ENCODE measurements at places on chromosomes 12 and 14. TPM values are rescaled to one million over a fixed set of nuclear protein-coding genes. Genes with fewer than 3 reads are reported as not detected.
A peak's percentile ranks its signal among the peaks of the same experiment; 100 is the strongest.

DNA sequence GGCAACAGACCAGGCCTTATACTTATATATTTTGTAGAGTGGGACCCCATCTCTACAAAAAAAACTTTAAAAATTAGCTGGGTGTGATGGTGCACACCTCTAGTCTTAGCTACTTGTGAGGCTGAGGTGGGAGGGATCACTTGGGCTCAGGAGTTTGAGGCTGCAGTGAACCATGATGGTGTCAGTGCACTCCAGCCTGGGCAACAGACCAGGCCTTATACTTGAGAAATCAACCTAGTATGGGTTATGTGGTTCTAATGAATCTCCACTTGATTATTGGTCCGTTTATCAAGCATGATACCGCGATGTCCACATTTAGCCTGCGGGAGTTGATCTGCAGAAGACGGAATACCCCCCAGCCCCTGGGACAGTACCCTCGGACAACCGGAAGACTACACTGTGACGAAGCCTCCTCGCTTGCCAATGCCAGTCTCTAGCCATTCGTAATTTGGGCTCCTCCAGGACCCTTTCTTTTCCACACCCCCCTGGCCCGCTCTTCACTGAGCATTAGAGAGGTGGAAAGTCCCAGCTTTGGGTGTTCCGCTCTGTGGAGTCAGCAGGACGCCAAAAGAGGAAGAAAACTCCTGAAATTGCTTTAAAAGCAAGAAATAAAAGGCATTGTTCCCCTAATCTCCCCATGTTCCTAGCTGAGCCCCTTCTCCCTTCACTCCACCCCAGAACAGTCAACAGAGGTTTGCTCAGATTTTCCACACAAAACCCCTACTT lies 19.4 kb downstream of the LTBP2 start:
- H3K36me3 ChIP-seq, result no peaks in the 10 kb centered on the region
- peaks cover 19% of the 10 kb centered on the region for H3K27me3 ChIP-seq
- no peak overlapping the region for H3K27ac ChIP-seq
- H3K4me1 ChIP-seq, result no peaks in the 10 kb centered on the region
- no peak overlapping the region for H3K4me3 ChIP-seq

- H3K4me3 ChIP-seq, result no peak overlapping the region
- no peak for DNase-seq
- H3K36me3 ChIP-seq, result no peaks in the 10 kb centered on the region
- no peaks in the 10 kb centered on the region for H3K4me1 ChIP-seq
- no peaks in the 10 kb centered on the region for H3K27me3 ChIP-seq
These were observed 100.1 kb downstream of the HEATR5A start for GRCh38 chr14:31320216-31320615.

DNA sequence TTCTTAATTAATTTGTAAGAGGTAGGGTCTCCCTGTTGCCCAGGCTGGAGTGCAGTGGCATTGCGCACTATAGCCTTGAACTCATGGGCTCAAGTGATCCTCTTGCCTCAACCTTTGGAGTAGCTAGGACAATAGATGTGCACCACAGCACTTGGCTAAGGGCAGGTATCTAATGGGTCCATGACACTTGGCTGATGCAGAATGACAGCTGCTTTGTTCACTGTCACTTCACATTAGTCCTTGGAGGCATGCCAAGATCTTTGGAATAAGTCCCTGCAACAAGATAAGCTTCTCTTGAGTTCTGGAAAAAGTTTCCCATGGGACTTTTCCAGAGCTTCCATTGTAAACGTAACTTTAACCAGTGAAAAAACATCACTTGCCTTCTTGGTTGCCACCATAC lies 23.4 kb downstream of the COQ6 start:
- no peaks in the 10 kb centered on the region for H3K4me1 ChIP-seq
- H3K4me3 ChIP-seq, result no peak overlapping the region
- H3K27ac ChIP-seq, result no peak overlapping the region
- H3K27me3 ChIP-seq, result no peaks in the 10 kb centered on the region

DNA sequence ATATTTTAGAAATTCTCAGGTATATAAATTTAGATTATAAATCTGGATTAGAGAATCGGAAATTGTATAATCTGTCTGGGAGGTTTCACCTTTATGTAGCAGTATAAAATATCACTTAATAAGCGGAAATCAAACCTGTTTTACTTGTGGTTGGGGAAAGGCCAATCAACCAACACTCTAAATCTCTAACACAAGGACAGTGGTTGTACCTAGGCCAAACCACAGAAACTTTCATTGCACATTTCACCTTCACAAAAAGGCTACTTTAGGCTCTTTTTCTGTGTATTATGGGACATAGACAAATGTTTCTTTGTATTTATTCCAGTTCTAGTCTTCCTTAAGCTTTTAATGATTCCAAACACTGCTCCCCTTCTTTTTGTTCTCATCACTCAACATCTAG lies 19.8 kb downstream of the ERH start:
- H3K4me1 ChIP-seq, result peaks cover 4% of the 10 kb centered on the region
- H3K4me3 ChIP-seq, result no peak overlapping the region
- H3K36me3 ChIP-seq, result peaks cover 53% of the 10 kb centered on the region
- no peak for DNase-seq
- H3K27me3 ChIP-seq, result no peaks in the 10 kb centered on the region

DNA sequence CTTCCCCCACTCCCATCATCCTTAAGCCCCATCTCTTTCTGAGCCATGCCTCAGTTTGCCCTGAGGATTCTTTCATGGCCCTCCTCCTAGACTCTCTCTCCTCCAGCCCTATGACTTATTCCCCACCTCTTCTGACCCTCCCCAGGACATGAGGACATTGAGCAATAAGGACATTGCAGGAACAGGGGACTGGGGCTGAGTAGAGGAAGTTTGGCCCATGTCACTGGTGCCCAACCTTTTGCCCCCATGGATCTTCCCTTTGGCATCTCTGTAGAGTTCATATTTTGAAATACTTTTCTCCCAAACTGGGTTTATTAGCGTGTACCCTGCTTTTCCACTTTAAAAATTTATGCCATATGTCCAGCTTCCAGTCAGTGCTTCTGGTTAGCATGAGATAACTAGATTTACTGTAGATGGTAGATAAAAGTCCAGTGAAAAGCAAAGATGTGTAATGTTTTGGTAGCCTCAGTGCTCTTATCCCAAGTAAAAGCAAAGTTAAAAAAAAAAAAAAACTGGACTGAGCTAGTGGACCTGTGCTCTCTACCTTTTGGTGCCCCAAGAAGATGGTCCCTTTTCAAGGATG lies 6.1 kb upstream of the LRP1-AS start:
- peaks cover 7% of the 10 kb centered on the region for H3K4me1 ChIP-seq
- no peak for DNase-seq
- no peak overlapping the region for H3K27ac ChIP-seq
- H3K36me3 ChIP-seq, result no peaks in the 10 kb centered on the region

- no peak for DNase-seq
- peaks cover 3% of the 10 kb centered on the region for H3K27me3 ChIP-seq
- no peak overlapping the region for H3K4me3 ChIP-seq
- no peaks in the 10 kb centered on the region for H3K36me3 ChIP-seq
- H3K4me1 ChIP-seq, result no peaks in the 10 kb centered on the region
- no peak overlapping the region for H3K27ac ChIP-seq
These were observed 10.4 kb downstream of the KCNJ8 start for GRCh38 chr12:21764065-21764464.

- H3K4me1 ChIP-seq, result peaks cover 12% of the 10 kb centered on the region
- no peak overlapping the region for H3K4me3 ChIP-seq
- DNase-seq, result no peak
- no peak overlapping the region for H3K27ac ChIP-seq
These were observed 238.9 kb downstream of the PHLDA1 start for GRCh38 chr12:75792687-75793086.

DNA sequence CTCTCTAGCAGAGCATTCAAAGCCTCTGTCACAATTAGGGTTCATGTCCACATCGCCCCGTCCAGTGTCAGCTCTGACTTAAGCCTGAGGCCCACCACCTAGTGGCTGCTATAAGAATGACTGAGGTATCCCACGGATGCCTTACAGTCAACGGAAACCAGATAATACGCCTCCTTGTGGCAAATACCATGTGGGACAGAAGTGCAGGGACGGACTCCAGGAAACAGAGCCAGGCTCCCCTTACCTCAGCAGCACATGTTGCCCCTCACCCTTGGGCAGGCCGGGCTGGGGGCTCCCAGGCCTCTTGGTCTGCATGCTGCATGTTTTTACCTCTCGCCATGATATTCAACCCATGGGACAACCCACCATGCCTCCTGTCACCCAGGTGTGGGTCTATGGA lies 86.3 kb downstream of the VWF start:
- no peaks in the 10 kb centered on the region for H3K4me1 ChIP-seq
- no peak overlapping the region for H3K4me3 ChIP-seq
- no peaks in the 10 kb centered on the region for H3K36me3 ChIP-seq
- H3K27me3 ChIP-seq, result no peaks in the 10 kb centered on the region
- H3K27ac ChIP-seq, result no peak overlapping the region

DNA sequence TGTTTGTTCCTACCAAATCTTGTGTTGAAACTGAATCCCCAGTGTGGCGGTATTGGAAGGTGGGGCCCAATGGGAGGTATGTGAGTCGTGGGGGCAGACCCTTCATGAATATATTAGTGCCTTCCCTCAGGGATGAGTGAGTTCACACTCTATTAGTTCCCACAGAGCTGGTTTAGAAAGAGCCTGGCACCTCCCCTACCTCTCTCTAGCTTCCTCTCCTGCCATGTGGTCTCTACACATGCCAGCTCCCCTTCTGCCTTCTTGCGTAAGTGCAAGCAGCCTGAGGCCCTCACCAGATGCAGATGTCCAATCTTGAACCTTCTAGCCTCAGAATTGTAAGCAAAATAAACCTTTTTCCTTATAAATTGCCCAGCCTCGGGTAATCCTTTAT lies 105.8 kb downstream of the SPTSSA start:
- H3K4me1 ChIP-seq, result no peaks in the 10 kb centered on the region
- no peaks in the 10 kb centered on the region for H3K27me3 ChIP-seq
- no peaks in the 10 kb centered on the region for H3K36me3 ChIP-seq
- H3K4me3 ChIP-seq, result no peak overlapping the region
- H3K27ac ChIP-seq, result no peak overlapping the region

GRCh38 chr14:104441275-104442106 lies 138.1 kb upstream of the C14orf180 start:
- no peaks in the 10 kb centered on the region for H3K4me1 ChIP-seq
- DNase-seq, result peak; percentile 36
- no peaks in the 10 kb centered on the region for H3K27me3 ChIP-seq
- no peak overlapping the region for H3K4me3 ChIP-seq
- no peaks in the 10 kb centered on the region for H3K36me3 ChIP-seq

DNA sequence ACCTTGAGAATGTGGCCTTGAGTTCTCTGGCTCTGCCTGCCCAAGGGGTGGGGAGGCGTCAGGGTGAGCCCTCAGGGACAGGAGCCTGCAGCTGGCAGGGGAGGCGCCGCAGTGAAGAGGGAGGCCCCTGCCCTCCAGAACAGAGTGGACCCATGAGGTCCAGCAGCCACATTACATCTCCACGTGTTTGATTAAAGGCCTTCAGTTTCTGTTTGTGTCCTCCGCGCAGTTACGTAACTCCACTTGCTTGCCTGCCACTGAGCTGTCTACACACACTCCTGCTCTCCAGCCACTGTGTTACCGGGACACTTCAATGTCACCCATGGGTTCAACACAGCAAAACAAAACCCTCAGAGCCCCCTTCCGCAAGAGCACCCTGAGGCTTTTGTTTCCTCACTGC lies 70.4 kb downstream of the CHGA start:
- H3K36me3 ChIP-seq, result peaks cover 5% of the 10 kb centered on the region
- H3K4me1 ChIP-seq, result no peaks in the 10 kb centered on the region
- no peak for DNase-seq
- no peak overlapping the region for H3K27ac ChIP-seq
- H3K27me3 ChIP-seq, result no peaks in the 10 kb centered on the region
- H3K4me3 ChIP-seq, result no peak overlapping the region

DNA sequence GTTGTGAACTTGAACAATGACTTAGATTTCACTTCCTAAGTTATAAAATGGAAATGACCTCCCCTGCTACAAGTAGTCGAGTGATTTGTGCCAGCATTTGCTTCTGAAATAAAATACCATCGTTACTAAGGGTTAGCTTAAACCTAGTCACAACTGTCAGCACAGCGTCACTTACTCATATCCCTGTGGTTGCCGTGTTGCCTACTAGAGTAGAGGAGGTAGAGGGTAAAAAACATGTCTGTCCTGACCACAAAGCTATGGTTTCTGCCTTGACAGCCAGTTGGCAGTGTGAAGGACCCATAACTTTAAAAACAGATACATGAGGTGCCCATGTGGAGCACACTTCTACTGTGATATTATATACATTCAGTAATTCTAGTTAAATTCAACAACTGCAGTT lies 234.2 kb upstream of the RGS6 start:
- H3K36me3 ChIP-seq, result peaks cover 42% of the 10 kb centered on the region
- H3K4me3 ChIP-seq, result no peak overlapping the region
- DNase-seq, result peak; percentile 43
- no peaks in the 10 kb centered on the region for H3K27me3 ChIP-seq
- peak overlapping the region; percentile 46 for H3K27ac ChIP-seq
- H3K4me1 ChIP-seq, result peaks cover 31% of the 10 kb centered on the region

DNA sequence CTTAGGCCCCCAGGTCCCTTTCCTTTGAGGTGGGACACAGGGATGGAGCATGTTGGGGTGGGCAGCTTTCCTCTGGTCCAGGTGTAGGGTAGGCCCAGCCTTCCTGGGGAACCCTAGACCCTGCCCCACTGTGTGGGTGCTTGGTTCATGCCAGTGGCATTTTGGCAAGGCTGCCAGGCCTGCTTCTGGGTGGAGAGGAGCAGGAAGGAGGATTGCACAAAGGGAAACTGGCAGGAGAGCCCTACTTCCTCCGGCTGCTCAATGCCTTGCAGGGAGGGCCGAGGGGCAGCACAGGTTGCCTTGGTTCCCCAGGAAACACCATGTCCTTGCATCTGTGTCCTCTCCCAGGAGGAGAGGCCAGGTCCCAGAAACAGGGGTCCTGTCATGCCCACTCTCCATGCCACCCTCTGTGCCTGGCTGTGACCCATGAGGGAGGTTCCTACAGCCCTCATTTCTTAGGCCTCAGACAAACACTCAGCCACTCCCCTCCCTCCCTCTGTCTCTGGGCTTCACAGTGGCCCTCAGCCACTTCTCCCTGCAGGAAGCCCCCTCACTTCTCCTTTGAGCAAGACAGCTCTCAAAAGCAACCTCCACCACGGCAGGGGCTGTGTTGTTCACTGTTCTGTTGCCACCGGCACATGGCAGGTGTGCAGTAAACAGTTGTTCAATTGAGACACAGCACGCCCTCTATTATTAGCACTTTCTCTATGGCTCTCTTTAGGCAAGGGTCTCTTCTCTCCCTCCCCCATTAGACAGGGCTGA lies 6.8 kb upstream of the KRT80 start:
- DNase-seq, result no peak
- no peak overlapping the region for H3K27ac ChIP-seq
- no peaks in the 10 kb centered on the region for H3K36me3 ChIP-seq
- peaks cover 14% of the 10 kb centered on the region for H3K27me3 ChIP-seq

DNA sequence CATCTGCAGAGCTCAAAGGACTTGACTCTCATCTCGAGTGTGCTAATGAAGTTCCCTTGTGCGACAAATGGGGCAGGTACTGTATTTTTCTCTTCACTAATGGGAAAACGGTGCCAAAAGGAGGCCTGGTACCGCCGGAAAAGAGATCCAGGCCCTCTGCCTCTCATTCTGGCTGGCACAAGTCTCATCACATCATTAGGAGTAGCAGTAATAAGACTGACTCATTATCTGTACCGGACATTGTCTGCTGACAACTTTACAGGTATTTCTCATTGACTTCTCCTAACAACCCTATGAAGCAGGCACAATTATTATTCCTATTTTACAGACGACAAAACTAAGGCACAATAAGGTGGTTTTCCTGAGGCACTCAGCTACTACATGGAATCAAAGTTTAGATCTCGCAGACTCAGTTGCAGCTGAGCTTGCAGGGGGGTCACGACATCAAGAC lies 668 bp downstream of the APPL2 start:
- H3K27ac ChIP-seq, result peak overlapping the region; percentile 85
- peaks cover 30% of the 10 kb centered on the region for H3K4me1 ChIP-seq
- H3K4me3 ChIP-seq, result peak overlapping the region; percentile 88
- DNase-seq, result no peak

Gene CELA1
- not detected for total RNA-seq

Gene ANKRD33
- total RNA-seq, result not detected

Gene MDM1
- 27.6 TPM for total RNA-seq

Gene FERMT2
- total RNA-seq, result 0.41 TPM

Gene KRT6C
- total RNA-seq, result not detected

Gene VWF
- not detected for total RNA-seq

Gene SERPINA10
- not detected for total RNA-seq
